ENCODE measurements at places on chromosomes 1 and 21.

DNA sequence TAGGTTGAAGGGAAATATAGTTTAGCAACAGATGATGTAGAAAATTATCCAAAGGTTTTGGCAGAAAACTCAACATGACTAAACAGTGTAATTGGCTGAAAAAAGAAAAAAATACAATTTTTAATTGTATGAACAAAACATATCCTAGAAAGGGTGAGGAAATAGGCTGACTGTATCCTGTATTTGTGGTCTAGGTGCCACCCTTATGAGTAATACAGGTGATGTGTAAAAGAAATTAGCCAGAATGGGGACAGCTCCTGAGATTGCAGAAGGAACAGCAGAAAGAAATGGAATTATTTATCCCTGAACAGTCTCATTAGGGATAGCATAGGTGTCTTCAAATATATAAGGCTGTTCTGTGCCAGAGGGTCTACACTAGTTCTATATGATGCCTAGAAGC is 24.6 kb downstream of the DNASE2B start:
- DNase-seq = no peak

- DNase-seq = no peak
These were observed 162.0 kb downstream of the RUNX1 start for GRCh38 chr21:34887105-34887442.

- DNase-seq = no peak
These were observed 44.0 kb downstream of the ATP6V1G3 start for GRCh38 chr1:198496216-198497143.

- no peak for DNase-seq
These were observed 15.4 kb upstream of the SELENON start for GRCh38 chr1:25784575-25785051.

GRCh38 chr21:38236232-38236631 is 20.6 kb upstream of the KCNJ15 start:
- no peak for DNase-seq

DNA sequence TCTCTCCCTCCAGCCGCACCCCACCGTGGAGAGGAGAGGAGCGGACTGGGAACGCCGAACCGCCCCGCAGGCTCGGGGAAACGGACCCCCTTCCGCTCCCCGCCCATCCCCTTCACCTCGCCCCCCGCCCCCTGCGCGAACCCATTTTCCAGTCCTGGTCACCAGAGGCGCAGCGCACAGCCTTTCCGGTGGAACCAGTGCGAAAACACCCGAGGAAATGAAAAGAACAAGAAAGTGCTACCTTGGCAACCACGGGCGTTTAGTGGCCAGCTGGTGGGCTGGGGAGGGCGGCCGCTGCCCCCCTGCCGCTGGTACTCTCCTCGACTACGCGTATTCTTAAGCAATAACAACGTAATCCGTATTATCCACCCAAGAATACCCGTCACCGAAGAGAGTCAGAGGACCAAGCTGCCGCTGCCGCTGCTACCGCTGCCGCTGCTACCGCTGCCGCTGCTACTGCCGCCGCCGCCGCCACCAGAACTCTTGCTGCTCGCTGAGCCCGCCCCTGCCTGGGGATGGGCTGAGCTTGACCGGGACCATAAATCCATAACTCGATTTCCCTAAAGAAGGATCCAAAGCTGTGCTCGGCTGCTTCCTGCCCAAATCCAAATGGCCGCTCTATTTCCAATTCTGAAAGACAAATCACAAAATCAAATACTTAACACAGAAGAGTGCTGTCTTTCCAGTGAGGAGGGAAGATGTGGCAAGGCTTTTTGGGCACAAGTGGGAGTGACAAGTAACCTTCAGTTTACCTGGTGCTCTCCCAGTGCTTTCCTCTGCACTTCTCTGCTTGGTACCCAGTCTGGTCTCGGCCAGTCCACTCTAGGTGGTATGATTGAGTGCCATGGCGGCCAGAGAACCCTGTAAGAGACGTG is 125.2 kb upstream of the DPYD start:
- DNase-seq = no peak

GRCh38 chr1:164664127-164664526 is 105.1 kb downstream of the PBX1 start:
- no peak for DNase-seq

GRCh38 chr1:105101261-105101660 is 1351.6 kb downstream of the AMY1C start:
- no peak for DNase-seq

DNA sequence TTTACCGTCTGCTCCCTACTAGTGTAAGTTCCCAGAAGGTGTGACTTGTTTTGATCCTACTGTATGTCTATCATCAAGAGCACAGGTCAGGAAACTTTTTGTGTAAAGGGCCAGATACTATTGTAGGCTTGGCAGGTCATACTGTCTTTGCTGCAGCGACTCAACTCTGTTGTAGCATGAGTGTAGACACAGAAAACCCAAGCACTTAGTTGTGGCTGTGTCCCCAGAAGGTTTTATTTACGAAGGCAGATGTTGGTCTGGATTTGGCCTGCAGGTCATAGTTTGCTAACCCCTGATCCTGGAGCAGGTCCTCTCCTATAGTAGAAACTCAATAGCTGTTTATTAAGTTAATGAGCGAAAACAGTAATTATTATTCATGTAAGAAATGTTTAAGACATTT is 365.9 kb upstream of the B3GALT2 start:
- no peak for DNase-seq

- no peak for DNase-seq
These were observed 76.3 kb downstream of the NPHP4 start for GRCh38 chr1:5915587-5916571.

GRCh38 chr1:209769171-209769904 is 13.5 kb downstream of the TRAF3IP3 start:
- no peak for DNase-seq

- DNase-seq = no peak
These were observed 7.0 kb downstream of the FBLIM1 start for GRCh38 chr1:15765495-15766194.

DNA sequence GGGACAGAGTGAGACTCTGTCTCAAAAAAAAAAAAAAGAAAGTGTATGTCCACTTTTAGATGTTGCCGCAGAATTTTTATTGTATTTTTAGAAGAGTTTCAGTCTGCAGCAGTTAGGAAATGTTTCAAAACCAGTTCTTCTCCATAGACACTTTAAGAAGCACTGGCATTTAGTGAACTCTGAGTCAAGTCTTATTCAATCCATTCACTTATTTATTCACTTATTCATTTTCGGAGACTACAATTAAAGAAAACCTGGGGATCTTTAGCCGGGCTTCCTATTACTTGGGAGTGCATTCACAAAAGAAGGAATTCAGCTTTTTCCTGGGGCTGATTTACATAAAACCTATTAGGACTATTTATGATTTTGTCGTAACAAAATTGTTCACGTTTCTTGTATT is 12.3 kb downstream of the RCAN3 start:
- no peak for DNase-seq

DNA sequence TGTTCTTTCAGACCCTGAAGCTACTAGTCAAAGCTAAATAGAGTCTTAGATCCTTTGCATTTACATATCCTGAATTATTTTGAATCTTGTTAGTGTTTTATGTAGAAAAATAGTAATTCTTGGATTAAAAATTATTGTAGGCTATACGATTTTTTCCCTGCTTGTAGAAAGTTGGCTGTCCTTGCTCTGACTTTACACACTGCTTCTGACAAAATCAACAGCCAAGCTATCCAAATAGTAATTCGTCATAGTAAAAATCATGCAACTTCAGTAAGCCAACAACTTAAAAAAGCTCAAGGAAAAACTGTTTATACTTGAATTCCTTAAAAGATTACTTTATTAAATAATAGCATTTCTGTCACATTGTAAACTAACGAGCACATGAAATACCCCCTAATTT is 7.5 kb upstream of the KRTAP23-1 start:
- DNase-seq = no peak

- no peak for DNase-seq
These were observed 837 bp upstream of the USP21 start for GRCh38 chr1:161158316-161159010.

- peak; percentile 56 for DNase-seq
These were observed 1.2 kb downstream of the PABPC4 start for GRCh38 chr1:39575191-39576015.

DNA sequence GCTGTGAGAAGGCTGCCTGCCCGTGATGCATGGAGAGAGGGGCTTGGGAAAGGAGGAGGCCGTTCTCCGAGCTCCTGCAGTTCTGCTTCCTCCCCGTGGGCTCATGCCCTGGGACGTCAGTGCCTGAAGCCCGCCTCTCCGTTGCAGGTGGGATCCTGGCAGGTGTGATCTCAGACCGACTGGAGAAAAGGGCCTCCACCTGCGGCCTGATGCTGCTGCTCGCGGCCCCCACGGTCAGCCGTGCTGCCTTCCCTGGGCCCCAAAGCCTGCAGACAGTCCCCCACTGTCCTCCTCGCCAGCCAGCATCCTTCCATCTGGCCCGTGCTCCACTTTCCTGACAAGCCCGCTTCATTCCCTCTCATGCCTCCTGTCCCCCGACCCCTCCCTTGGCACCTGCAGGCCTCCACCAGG is 50.9 kb downstream of the SLC37A1 start:
- no peak for DNase-seq

DNA sequence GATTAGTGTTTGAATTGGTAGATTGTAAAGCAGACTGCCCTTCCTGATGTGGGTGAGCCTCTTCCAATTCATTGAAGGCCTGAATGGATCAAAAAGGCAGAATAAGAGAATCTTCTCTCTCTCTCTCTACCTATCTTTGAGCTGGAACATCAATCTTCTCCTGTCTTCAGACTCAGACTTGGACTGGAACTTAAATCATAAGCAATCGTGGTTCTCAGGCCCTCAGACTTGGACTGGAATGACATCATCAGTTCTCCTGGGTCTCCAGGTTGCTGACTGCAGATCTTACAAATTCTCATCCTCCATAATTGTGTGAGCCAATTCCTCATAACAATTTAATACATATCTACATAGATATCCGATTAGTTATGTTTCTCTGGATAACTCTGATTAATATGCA is 66.8 kb downstream of the IER5 start:
- DNase-seq = no peak

GRCh38 chr1:46691997-46692790 is 20.5 kb downstream of the TEX38 start:
- DNase-seq = no peak

- no peak for DNase-seq
These were observed 21.5 kb downstream of the WLS start for GRCh38 chr1:68210829-68211228.

- no peak for DNase-seq
These were observed 39.0 kb downstream of the MRPL39 start for GRCh38 chr21:25568246-25568645.

Measured in omental fat pad (tissue), 4 donors.